ENCODE measurements at places on chromosomes 6 and 20.

DNA sequence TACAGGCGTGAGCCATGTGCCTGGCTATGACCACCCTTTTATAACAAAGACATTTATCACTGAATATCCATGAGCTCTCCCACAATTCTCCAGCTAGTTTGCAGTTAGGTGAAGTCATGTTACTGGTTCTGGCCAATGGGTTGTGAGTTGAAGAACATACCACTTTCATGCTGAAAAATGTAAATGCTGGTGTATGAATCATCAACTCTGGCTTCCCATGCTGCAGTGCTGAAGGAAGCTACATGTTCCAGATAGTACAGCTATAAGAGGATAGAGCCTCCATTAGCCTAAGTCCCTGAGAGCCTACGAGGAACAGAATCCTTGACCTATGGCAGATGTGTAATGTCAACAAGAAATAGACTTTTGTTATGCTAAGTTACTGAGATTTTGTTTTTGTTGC lies 180.4 kb downstream of the BTBD9 start:
- no peak for DNase-seq

- no peak for DNase-seq
Measured at GRCh38 chr20:35972462-35972861, 4.1 kb downstream of the CNBD2 start.

DNA sequence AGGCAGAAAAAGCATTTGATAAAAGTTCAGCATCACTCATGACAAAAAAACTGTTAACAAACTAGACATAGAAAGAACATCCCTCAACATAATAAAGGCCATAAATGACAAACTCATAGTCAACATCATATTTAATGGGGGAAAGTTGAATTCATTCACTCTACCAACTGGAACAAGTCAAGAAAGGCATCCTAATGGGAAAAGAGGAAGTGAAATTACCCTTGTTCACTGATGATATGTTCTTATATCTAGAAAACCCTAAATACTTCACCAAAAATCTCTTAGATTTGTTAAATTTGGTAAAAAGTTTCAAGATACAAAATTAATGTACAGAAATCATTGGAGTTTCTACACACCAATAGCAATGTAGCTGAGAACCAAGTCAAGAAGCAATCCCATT lies 48.9 kb downstream of the GGTLC1 start:
- DNase-seq: no peak

DNA sequence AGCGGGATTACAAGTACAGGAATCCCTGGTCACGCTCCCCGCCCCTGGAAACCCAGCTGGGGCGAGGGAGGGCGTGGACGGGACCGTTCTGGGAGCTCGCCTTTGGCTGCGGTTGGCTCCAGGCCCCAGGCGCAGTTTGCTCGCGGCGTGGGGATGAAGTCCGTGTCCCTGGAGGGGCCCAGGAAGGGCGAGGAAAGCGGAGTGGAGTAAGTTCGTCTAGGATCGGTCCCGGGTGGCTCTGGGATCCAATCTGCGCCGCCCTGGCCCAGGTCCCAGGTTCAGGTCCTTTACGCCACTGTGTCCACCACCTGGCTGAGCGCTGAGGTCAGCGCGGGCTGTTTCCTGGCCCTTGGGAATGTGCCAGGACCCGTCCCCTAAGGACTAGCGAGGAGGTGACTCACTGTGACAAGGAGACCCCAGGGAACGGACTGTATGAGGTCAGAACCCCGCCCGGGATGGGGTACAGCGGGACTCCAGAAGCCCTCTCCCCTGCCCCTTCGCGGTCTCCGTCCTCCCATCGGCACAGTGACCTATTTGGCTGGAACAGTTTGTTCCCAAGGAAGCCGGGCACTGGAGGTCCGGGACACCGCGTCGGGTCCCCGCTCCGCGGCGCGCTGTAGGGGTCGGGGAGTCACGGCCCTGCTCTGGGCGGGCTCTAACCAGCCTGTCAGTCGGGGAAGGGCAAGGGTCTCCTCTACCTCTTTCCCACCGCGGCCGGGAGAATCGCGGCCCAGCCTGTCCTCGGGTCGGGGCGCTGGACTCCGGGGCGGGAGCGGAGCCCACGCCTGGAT lies 724 bp downstream of the CDKN1A start:
- DNase-seq: peak; percentile 38

- no peak for DNase-seq
Measured at GRCh38 chr20:38609815-38610214, 8.2 kb downstream of the ARHGAP40 start.

GRCh38 chr6:10794239-10794638 lies 44.1 kb downstream of the MAK start:
- no peak for DNase-seq

DNA sequence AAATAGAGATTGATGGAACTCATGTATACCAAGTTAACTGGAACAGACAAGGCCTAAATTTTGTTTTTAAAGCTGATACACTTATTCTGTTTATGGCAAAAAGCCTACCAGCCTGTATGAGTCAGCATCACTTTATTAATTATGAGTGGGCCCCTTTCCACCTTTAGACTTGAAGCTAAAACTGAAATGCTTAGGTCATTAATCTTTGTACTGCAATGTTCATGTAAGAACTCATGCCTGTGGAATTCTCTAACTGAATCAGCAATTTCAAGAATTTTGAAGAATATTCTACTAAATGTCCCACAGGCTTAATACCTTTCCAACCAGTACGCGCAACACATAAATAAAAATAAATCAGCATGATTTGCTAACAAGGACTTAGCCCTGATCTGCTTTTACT lies 140.2 kb upstream of the PHACTR1 start:
- no peak for DNase-seq

DNA sequence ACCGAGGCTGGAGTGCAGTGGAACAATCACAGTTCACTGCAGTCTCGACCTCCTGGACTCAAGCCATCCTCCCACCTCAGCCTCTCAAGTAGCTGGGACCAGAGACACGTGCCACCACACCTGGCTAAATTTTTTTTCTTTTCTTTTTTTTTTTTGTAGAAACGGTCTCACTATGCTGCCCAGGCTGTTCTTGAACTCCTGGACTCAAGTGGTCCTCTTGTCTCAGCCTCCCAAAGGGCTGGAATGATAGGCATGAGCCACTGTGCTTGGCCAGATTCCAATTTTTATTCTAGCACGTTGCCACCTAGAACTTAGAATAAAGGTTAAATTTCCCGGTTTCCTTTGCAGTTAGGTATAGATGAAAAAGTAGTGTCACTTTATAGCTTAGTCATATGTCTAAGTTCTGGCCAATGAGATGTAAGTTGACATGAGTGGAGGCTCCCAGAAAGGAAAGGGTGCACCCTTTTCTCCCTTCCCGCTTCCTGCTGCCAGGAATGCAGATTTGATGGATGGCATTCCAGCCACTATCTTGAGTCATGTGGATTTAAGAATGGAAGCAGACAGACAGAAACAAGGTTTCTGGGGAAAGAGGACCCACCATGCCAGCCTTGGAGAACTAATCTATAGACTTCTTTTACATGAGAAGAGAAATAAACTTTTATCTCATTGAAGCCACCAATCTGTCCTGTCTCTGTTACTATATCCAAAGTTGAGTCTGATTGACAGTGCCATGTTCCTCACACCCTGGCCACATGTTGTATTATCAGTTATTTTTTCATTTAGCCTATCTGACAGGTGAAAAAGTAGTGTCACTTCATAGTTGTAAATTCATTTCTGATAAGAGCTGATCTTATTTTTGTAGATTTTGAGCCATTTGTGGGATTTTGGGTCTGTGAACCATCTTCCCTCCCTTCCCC lies 60.6 kb upstream of the NCOA3 start:
- no peak for DNase-seq

DNA sequence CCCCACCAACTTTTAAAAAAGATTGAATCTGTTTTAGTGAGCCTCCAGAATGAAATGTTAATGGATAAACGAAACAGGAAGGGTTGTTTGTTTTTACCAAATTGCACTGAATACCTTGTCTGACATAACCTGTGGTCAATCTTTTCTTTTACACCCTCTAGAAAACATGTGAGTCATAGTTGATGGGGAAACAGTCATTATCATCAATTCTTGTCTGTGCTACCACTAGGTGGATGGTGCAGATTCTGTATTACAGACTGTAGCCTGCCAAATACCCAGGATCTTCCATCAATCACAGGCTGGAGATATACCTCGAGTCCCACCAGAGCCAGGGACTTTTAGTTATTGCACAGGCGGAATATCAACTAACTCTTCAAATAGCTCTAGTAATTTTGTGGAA lies 29.5 kb upstream of the PKIB start:
- no peak for DNase-seq

DNA sequence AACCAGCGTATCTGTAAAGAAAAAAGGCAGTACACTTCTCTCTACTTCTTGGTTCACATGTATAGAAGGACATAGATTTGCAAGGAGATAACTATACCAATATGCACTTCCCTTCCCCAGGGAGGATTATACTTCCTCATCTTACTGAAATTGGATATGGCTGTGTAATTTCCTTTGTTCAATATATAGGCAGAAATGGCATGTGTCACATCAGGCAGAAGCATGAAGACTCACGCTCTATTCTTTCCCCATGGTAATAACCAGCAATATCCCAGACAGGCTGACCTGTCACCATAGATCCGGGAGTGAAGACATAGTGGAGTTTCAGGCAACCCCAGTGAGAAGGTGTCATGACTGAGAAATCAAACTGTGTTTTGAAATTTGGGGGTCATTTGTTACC lies 518.3 kb downstream of the KIF16B start:
- no peak for DNase-seq

DNA sequence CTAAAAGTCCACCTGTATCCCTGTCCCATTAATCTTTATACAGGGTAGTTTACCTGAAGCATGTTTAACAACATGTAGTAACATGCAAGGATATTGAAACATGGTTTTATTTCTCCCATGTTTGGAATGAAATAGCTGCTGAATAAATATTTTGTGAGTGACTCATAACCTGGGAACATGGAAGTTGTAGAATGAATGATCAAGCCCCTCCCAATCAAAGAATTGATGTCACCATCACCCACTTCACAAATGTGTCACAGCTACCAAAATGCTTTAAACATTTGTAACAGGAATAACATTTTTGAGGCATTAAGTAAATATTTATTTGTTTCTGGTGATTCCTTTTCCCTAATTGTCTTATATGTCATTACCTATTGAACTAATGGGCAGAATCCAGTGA lies 58.9 kb upstream of the TNFAIP3 start:
- DNase-seq: no peak

GRCh38 chr6:11439017-11439420 lies 98.5 kb upstream of the TMEM170B start:
- DNase-seq: no peak

GRCh38 chr20:53017206-53017605 lies 45.0 kb downstream of the TSHZ2 start:
- no peak for DNase-seq

GRCh38 chr6:127939442-127940066 lies 38.7 kb upstream of the THEMIS start:
- DNase-seq: no peak
